Non-pigmented ciliary epithelial cell (primary cell): ENCODE measurements at places on chromosomes 6 and 20.

- DNase-seq, result peak; percentile 97
These were observed 4.3 kb downstream of the CALHM4 start for GRCh38 chr6:116557893-116558292.

GRCh38 chr20:62670156-62670555 lies 27.9 kb downstream of the SLCO4A1 start:
- no peak for DNase-seq

DNA sequence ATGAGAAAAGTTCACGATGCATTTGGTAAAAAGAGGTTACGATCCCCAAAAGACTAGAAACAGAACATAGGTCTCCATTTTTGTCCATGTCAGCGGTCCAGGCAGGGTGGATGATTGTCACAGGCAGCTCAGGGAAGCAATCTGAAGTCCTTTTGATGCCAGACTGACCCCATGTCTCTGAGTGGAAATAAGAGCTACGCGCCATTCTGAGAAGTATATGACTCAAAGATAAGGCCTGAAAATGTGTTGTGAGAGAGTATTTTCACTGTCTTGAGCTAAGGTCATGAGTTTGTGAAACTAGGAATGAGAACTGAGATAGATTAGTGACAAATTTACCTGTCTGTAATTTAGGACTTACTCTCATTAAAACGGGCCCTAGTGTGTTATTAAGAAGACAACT lies 69.5 kb downstream of the LYRM4 start:
- DNase-seq, result no peak

- no peak for DNase-seq
These were observed 1.0 kb downstream of the RALGAPA2 start for GRCh38 chr20:20711413-20711812.

DNA sequence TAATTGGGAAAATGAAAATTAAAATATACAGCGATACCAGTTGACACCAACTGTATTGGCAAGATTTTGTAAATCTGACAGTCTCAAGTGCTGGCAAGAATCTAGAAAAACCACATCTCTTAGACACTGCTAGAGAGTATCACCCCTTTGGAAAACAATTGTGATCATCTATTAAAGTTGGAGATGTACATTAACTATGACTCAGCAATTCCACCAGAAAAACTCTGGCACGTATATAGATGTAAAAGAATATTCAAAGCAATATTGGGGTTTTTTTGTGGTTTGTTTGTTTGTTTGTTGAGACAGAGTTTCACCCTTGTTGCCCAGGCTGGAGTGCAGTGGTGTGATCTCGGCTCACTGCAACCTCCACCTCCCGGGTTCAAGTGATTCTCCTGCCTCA lies 142.9 kb downstream of the HACE1 start:
- no peak for DNase-seq

DNA sequence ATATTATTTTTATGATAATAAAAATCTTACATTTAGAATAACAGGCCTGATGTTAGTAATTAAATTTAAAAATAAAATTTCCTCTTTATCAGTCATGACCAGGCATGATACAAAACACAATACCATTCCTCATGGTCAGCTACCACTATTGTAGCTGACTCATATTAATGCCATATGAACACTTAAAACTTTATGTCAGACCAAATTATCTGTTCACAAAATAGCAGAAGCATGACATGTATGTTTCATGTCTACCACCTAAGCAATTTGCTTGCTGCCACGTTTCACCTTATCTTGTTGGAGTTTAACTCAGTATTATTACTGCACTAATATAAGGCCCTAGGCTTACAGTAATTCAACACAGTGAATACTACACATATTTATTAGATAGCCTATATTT lies 65.7 kb downstream of the HTR1B start:
- DNase-seq, result peak; percentile 3

DNA sequence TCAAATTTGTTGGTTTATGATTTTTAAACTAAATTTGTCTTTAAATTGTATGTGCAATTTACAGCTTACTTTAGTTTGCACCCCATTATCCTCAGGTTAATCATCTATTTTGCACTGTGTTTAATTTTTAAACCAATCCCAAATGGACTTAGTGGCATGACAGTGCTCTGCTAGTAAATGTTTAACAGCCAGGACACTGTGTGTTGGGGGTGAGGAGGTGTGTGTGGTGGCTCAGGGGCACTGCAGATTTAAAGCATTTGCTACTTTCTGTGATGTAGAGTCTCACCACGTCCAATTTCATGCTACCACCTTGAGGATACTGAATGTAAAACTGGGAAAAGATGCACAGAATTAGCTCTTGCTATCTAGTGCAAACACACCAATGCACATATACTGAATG lies 225.7 kb downstream of the HAO1 start:
- no peak for DNase-seq

- DNase-seq, result no peak
These were observed 36.1 kb downstream of the NCR2 start for GRCh38 chr6:41371461-41371991.

GRCh38 chr6:22614547-22614946 lies 45.2 kb downstream of the HDGFL1 start:
- DNase-seq, result no peak

GRCh38 chr6:6695625-6696276 lies 107.2 kb downstream of the LY86 start:
- no peak for DNase-seq

DNA sequence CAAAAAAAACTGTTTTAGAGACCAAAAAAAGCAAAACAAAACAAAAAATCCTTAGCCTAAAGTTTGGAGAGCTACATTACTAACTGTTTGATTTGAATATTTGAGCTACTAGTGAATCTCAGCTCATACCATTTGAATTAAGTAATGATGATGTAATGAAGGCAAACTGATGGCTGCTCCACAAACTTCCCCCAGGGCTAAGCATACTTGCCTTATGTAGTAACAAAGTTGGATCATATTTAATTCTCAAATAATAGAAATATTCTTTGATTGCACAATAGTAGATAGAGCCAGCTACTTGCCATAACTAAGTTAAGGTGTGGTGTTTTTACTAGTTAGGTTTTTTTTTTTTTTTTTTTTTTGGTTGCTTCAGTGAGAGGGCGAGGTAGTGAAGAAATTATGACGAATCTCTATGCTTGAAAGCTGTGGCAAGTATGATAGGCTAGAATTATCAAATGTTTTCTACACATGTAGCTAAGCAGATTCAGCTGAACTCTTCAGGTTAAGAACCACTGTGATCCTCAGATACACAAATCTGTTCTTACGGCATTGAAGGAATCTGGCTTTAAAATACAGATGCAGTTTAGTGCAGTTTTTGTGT lies 2.9 kb downstream of the RAB32 start:
- DNase-seq, result peak; percentile 87

DNA sequence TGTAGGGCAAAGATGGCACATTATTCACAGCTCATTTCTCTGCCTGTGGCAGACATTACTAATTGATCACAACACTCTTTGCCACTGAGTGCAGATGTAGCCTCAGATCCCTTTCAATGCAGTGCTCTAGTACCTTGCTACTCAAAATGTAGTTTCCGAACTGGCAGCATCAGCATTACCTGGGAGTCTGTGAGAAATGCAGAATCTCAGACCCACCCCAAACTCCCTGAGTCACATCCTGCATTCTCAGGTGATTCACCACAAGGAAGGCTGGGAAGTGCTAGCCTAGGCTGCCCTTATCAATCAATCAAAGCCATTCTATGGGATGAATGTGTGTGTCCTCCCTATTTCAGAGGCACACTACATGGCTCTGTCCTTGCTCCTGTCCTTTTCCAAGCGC lies 58.5 kb downstream of the PCNA start:
- DNase-seq, result no peak

GRCh38 chr6:11217360-11218101 lies 14.9 kb downstream of the NEDD9 start:
- no peak for DNase-seq

- no peak for DNase-seq
These were observed 7.8 kb downstream of the QRSL1 start for GRCh38 chr6:106637051-106637716.

DNA sequence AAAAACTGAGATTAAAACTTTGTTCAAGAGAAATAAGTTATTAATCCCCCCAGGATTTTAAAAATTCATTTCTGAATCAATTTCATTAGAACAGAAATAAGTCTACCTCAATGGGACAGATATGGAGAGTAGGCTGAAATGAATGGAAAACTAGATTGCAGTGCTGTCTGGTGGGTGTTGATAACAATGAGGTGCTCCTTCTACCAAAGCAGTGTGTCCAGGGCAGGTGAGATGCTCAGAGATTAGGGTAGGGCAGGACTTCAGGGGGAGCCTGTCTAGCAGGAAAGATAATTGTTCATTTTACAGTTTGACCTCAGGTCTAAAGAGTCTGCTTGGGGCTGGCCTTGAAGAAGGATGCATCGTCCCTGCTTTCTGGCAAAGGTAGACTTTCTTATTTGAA lies 38.0 kb upstream of the MYLIP start:
- no peak for DNase-seq

GRCh38 chr6:446418-447366 lies 55.1 kb downstream of the IRF4 start:
- DNase-seq, result no peak
